Stimulated activated CD8-positive, alpha-beta memory T cell treated with anti-CD3 and anti-CD28 coated beads, Interleukin-7, amount 100 ng/mL, for 1 hour (primary cell): ENCODE measurements at places on chromosomes 5 and 9.

- DNase-seq: no peak
These were observed 146.5 kb upstream of the TLX3 start for GRCh38 chr5:171162596-171162995.

DNA sequence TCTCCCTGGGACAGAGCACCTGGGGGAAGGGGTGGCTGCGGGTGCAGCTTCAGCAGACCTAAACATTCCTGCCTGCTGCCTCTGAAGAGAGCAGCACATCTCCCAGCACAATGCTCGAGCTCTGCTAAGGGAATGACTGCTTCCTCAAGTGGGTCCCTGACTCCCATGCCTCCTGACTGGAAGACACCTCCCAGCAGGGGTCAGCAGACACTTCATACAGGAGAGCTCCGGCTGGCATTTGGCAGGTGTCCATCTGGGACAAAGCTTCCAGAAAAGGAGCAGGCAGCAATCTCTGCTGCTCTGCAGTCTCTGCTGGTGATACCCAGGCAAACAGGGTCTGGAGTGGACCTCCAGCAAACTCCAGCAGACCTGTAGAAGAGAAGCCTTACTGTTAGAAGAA lies 77.2 kb downstream of the SLCO6A1 start:
- DNase-seq: no peak

GRCh38 chr5:124227914-124228313 lies 518.5 kb downstream of the ZNF608 start:
- no peak for DNase-seq

DNA sequence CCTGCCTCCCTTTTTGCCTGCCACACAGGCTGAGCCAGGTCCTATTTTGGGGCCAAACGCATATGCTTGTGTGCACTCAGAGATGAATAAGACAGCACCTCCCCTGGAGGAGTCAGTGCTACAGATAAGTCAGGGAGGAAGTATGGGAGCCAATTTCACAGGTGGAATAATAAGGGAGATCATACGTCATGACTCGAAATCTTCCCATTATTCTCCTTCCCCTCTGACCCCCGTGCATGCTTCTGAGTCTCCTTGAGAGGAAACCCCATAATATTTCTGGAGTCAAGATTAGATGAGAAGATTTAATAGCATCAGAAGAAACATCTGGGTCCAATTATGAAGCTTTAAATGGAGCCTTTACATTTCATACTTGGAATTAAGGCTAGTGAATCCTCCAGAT lies 15.1 kb upstream of the ZCCHC7 start:
- DNase-seq: no peak

GRCh38 chr5:25544652-25545249 lies 900.0 kb upstream of the CDH10 start:
- no peak for DNase-seq
